ENCODE measurements at places on chromosomes 2 and 18.

DNA sequence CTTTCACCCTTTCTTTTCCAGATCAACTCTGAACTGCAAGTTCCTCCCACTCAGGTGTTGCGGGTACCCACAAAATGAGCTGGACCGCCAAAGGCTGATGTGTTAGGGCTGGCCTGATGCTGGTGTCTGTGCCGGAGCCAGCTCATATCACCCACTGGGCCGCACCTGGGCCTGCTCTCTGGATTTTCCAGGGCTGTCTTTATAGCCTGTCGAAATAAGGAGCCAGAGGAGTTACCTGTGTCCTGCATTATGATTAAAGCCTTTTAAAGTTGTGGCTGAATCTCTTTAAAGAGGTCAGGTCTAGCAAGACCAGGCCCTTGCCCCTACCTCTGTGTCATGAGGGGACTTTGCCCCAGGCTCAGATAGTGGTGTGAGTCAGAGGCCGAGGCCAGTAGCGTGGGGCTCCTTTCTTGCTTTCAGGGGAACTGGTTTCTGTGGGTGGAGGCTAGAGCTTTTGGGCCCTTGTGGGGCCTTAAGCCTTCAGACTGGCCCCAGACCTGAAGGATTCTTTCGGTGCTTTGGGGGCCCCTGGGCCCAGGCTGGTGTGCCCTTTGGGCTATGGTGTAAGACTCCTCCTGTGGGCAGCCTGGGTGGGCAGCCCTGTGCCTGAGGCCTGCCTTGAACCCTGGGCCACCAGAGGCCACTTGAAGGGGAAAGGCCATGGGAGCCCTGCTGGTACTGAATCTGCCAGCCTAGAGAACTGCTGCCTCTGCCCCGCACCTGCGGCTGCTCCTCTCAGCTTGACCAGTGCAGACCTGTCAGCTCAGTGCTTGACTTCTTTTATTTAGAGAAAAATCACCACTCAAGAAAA is 21.3 kb downstream of the OTOF start:
- no peaks in the 10 kb centered on the region for H3K4me1 ChIP-seq
- H3K27me3 ChIP-seq = no peaks in the 10 kb centered on the region
- no peak overlapping the region for H3K27ac ChIP-seq
- no peak overlapping the region for H3K4me3 ChIP-seq
- no peaks in the 10 kb centered on the region for H3K36me3 ChIP-seq
- no peak for DNase-seq

GRCh38 chr2:39932198-39932597 is 153.1 kb upstream of the THUMPD2 start:
- H3K4me1 ChIP-seq = no peaks in the 10 kb centered on the region
- no peak for DNase-seq
- H3K27ac ChIP-seq = no peak overlapping the region

DNA sequence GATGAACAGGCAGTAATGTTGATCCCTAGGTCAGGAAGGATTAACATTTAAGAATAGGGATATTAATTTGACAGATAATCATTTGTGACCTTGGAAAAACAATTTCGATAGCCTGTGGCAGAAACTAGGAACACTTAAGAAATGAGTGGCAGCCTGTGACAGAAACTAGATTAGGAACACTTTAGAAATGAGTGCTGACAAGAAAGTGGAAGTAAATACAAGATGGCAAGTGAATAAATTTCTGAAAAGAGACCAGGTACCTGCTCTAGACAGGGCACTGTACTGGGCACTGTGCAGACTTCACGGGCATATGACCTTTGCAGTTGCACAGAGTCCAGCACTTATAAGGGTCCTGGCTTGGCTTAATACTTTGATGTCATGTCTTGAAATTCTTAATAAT is 5.5 kb upstream of the HNRNPA3 start:
- H3K4me3 ChIP-seq = no peak overlapping the region
- peaks cover 13% of the 10 kb centered on the region for H3K36me3 ChIP-seq
- peak overlapping the region; percentile 56 for H3K27ac ChIP-seq

- H3K4me1 ChIP-seq = no peaks in the 10 kb centered on the region
- H3K27me3 ChIP-seq = no peaks in the 10 kb centered on the region
- no peak for DNase-seq
- no peaks in the 10 kb centered on the region for H3K36me3 ChIP-seq
- no peak overlapping the region for H3K4me3 ChIP-seq
- H3K27ac ChIP-seq = no peak overlapping the region
Observed at GRCh38 chr2:180747728-180748127, 232.7 kb upstream of the UBE2E3 start.

- no peak overlapping the region for H3K4me3 ChIP-seq
Observed at GRCh38 chr18:10560452-10561045, 34.7 kb downstream of the NAPG start.

DNA sequence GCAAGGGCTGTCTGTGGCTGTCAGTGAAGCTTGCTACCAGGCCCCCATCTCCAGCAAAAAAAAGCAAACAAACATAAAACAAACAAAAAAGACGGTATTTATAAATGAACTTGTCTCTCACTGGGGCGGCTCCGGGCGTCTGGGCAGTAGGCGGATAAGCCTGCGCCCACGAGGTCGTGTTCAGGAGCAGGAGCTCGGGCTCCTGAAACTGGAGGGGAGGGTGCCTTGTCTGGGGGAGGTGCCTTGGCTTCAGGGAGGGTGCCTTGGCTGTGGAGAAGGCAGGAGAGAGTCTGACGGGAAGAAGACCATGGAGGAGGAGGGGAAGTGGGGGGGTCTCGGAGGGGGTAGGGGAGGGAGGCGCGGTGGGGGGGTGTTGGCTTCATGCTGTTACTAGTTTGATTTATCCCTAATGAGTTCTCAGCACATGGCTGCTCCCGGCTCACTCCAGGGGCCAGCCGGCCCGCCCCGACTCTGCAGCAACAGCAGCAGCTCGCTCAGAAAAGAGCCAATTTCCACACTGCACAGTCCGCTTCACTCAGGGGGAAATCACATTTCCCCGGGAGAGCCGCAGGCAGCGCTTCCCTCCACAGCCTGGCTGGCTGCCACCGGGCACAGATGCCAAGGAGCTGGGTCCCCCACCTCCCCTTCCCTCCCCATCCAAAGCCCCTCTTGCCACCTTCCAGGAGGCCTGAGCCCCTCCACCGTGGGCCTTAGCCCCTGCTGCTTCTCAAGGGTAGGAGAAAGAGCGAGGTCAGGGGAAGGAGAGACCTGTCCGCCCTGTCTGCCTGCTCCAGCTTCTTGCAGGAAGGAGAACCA is 38.7 kb downstream of the PSD4 start:
- H3K4me1 ChIP-seq = peaks cover 6% of the 10 kb centered on the region
- no peak overlapping the region for H3K4me3 ChIP-seq
- H3K36me3 ChIP-seq = no peaks in the 10 kb centered on the region

DNA sequence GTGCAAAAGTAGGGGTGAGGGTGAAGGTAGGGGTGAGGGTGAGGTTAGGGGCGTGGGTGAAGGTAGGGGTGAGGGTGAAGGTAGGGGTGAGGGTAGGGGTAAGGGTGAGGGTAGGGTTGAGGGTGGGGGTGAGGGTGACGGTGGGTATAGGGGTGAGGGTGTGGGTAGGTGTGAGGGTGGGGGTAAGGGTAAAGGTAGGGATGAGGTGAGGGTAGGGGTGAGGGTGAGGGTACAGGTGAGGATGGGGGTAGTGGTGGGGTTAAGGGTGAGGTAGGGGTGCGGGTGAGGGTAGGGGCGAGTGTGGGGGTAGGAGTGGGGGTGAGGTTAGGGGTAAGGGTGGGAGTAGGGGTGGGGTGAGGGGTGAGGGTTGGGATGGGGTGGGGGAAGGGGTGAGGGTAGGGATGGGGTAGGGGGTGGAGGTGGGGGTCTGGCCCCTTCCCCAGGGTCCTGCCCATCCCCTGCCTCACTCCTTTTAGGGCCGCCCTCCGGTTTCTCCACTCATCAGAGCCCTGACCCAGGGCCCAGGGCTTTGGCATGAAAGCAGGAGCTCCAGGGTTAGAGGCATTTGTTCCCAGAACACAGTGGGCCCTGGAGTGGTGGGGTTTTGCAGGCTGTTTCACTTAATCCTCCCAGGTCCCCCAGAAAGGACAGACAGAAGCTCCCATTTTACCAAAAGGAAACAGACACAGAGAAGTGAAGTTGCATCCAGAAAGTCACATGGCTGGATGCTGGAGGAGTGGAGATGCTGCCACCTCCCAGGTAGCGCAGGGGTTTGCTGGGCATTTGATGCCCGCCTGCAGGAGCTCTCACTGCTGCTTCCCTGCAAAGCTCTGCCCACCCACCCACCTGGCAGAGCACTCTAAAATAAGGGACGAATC is 26.9 kb downstream of the SNORC start:
- H3K4me3 ChIP-seq = no peak overlapping the region
- H3K4me1 ChIP-seq = peaks cover 6% of the 10 kb centered on the region
- H3K36me3 ChIP-seq = no peaks in the 10 kb centered on the region
- H3K27me3 ChIP-seq = peaks cover 5% of the 10 kb centered on the region
- peak overlapping the region; percentile 10 for H3K27ac ChIP-seq

- no peaks in the 10 kb centered on the region for H3K4me1 ChIP-seq
- H3K27ac ChIP-seq = no peak overlapping the region
- H3K4me3 ChIP-seq = no peak overlapping the region
- no peaks in the 10 kb centered on the region for H3K36me3 ChIP-seq
Observed at GRCh38 chr2:158782136-158782535, 13.0 kb upstream of the DAPL1 start.

- H3K4me3 ChIP-seq = peak overlapping the region; percentile 37
- no peaks in the 10 kb centered on the region for H3K36me3 ChIP-seq
- peaks cover 17% of the 10 kb centered on the region for H3K4me1 ChIP-seq
- peaks cover 82% of the 10 kb centered on the region for H3K27me3 ChIP-seq
- DNase-seq = no peak
Observed at GRCh38 chr2:45008296-45009129, 739 bp downstream of the SIX2 start.

- H3K36me3 ChIP-seq = peaks cover 67% of the 10 kb centered on the region
- DNase-seq = no peak
- no peak overlapping the region for H3K27ac ChIP-seq
Observed at GRCh38 chr2:239177325-239177724, 223.5 kb downstream of the HDAC4 start.
